Occipital lobe (tissue), 3 donors: ENCODE measurements at places on chromosomes 4 and X.

DNA sequence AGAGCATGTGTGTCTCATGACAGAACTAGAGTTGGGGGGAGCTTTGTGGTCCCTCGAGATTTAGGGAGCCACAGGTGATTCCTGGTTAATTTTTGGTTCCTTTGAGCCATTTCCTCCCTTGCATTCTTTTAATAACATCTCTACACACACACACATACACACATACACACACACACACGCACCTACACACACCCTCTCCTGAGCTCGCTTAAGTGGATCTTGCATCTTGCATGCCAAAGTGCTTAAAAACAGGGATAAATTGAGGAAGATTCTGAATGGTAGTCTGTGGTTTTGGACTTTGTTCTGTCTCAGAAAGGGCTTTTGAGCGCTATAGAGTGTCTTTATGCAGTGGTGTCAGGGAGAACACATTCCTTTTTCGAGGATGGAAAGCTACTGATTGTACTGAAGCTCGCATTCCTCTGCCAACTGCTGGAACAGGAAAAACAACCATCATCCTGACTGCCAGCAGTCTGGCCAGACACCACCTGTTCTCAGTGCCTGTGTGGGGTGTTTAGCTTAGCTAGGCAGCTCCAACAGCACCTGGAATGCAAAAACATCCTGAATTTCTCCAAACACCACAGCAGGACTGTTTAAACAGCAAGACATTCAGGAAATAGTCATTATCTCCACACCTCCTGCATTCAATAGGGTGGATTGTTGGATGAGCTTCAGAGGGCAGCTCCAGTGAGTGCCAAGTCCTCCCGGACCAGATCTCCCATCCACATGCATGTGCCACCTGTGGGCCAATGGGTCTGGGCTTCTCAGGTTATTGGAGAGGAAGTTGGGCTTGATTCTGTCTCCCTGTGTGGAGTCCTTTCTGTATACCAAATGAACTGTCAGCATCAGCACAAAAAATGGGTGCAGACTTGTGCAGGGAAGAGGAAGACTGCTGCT is 21.9 kb upstream of the IGFBP7 start:
- peak; percentile 36 for DNase-seq

- DNase-seq = no peak
Observed at GRCh38 chr4:120839974-120840751, 82.4 kb downstream of the PRDM5 start.

DNA sequence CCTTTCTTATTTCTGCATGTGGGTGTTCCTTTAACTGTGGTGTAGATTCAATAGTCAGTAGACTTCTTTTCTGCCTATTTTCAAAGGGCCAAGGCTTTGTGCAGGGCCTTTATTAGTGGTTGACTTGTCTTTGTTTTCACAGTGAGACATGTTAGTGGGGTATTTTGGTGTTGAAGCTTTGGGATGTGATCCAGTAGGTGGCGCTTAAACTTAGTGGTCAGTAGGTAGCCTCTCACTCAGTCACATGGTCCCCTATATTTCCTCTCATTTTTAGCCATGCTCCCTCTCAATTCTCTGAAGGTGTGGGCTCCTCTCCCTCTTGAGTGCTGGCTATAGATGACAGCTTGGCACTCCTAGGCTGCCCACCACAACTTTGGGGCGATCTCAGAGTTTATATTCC is 23.4 kb upstream of the SLC10A7 start:
- no peak for DNase-seq

- no peak for DNase-seq
Observed at GRCh38 chr4:128858879-128859671, 49.6 kb downstream of the JADE1 start.

GRCh38 chr4:61938250-61938846 is 738.2 kb downstream of the ADGRL3 start:
- no peak for DNase-seq

GRCh38 chr4:37879365-37879764 is 11.5 kb upstream of the TBC1D1 start:
- DNase-seq = no peak

GRCh38 chr4:123234955-123235354 is 161.6 kb upstream of the SPRY1 start:
- no peak for DNase-seq

GRCh38 chrX:28787206-28787605 is 200.0 kb downstream of the IL1RAPL1 start:
- no peak for DNase-seq

- no peak for DNase-seq
Observed at GRCh38 chr4:174764105-174764729, 64.8 kb downstream of the GLRA3 start.

- no peak for DNase-seq
Observed at GRCh38 chrX:15737190-15737958, 696 bp upstream of the CA5B start.

GRCh38 chr4:185165605-185166063 is 22.6 kb downstream of the SLC25A4 start:
- no peak for DNase-seq

DNA sequence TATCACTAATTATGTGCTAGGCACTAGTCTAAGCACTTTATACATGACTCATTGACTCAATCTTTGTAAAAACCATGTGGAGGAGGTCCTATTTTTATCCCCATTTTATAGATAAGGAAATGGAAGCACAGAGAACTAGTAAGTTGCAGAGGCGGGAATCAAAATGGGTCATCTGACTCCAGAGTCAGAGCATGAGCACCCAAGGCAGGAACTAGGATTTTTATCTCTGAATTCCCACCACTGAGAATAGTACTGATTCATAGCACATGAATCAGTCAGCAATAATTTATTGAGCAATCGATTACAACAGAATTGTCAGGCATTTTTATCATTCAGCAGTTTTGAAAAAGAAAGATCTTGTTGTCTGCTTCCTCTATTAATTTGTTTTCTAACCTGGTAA is 19.3 kb downstream of the SCARB2 start:
- no peak for DNase-seq

GRCh38 chr4:14767142-14767541 is 235.1 kb upstream of the CPEB2 start:
- no peak for DNase-seq

DNA sequence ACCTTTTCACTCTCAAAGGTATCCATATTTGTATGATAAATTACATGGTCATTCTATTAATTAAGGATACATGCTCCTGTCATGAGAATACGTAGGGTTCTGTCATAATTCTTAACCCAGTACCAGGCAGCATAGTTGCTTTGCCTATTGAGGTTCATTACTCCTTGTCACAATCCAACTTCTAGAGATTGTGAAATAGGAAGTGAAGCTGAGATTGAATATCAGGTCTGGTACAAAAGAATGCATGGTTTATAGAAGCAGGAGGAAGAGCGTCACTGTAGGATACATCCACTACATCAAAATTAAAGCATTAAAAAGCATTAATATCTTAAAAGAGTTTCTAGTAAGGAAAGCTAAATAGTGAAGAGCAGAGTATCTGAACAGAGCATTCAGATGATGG is 647.0 kb downstream of the IQCM start:
- DNase-seq = no peak

DNA sequence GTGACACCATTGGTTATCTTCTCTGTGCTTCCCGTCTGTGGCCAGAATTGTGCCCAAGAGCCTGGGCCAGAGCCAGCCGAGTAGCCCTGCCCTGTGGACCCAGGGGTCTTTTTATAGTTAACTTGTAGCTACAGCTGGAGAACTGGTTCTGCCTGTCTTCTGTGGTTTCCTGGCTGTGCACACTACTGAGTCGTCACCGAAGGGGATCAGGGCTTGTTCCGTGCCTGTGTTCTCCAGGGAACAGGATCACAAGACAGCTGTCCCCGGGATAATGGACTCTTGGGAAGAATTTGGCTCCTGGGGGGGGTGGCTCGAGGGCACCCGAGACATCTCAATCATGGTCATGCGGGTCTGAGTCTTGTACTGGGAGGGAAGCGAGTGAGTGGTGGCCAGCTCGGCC is 22.1 kb upstream of the OPN1LW start:
- no peak for DNase-seq

GRCh38 chrX:41737065-41737464 is 13.1 kb downstream of the GPR82 start:
- no peak for DNase-seq

GRCh38 chrX:12002876-12003275 is 135.4 kb upstream of the FRMPD4 start:
- DNase-seq = no peak

DNA sequence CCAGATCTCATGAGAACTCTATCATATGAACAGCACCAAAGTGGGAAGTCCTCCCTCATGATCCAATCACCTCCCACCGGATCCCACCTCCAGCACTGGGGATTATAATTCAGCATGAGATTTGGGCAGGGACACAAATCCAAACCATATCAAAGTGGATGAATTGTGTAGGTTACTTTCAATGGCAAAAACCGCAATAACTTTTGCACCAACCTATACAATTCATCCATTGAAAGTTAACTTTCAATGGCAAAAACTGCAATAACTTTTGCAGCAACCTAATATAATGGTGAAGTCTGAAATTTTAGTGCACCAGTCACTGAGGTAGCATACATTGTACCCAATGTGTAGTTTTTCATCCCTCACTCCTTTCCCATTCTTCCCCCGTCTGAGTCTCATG is 16.6 kb downstream of the STK32B start:
- DNase-seq = no peak

GRCh38 chr4:112343330-112344080 is 46.3 kb downstream of the ALPK1 start:
- DNase-seq = no peak

DNA sequence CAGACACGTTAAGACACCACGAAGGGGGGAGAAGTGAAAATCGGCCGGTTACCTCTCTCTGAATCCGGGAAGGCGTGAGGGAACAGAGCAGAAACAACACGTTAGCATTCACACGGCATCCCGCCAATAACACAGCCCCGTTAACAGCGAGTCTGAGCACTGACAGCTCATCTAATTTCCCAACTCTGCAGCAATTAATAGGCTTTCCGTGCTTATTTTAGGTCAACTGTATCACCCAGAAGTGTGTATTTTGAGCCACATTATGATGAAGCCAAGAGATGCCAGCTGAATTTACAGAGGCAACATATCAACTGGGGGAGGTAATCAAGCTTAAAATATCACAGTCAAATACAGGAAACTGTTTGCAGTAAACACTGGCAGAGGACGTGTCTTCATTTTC is 92.6 kb downstream of the NSUN7 start:
- peak; percentile 14 for DNase-seq

- DNase-seq = no peak
Observed at GRCh38 chr4:85495621-85496020, 20.7 kb downstream of the ARHGAP24 start.

- DNase-seq = no peak
Observed at GRCh38 chrX:136268051-136269048, 17.1 kb upstream of the MAP7D3 start.

DNA sequence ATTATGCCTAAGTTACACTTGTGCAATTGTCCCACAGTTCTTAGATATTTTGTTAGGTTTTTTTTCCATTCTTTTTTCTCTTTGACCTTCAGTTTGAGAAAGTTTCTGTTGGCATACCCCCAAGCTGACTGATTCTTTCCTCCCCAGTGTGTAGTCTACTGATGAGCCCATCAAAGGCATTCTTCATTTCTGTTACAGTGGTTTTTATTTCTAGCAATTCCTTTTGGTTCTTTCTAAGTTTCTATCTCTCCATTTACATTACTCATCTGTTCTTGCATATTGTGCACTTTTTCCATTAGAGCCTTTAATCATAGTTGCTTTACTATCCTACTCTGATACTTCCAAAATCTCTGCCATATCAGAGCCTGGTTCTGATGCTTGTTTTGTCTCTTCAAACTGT is 31.9 kb downstream of the CASP6 start:
- no peak for DNase-seq

- no peak for DNase-seq
Observed at GRCh38 chr4:185730849-185731608, 81.0 kb downstream of the SORBS2 start.

DNA sequence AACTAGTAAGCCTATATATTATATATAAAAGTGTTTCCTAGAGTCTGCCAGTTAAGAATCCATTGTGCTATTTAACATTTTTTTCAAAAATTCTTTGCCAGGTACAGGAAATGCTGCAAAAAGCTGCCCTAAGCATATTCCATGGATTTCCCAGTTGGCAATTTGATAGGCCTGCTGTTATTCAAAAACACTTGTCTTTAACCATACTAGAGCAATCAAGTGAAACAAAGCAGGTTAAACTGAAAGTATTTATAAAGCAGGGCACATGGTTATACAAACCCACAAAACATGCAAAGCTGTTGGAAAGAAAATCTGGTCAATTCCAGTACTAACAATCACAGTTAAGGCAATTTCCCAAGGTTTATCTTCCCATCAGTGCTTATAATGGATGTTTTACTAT is 159.9 kb downstream of the UNC5C start:
- DNase-seq = no peak

- DNase-seq = no peak
Observed at GRCh38 chr4:21290562-21290961, 590.3 kb downstream of the PACRGL start.

DNA sequence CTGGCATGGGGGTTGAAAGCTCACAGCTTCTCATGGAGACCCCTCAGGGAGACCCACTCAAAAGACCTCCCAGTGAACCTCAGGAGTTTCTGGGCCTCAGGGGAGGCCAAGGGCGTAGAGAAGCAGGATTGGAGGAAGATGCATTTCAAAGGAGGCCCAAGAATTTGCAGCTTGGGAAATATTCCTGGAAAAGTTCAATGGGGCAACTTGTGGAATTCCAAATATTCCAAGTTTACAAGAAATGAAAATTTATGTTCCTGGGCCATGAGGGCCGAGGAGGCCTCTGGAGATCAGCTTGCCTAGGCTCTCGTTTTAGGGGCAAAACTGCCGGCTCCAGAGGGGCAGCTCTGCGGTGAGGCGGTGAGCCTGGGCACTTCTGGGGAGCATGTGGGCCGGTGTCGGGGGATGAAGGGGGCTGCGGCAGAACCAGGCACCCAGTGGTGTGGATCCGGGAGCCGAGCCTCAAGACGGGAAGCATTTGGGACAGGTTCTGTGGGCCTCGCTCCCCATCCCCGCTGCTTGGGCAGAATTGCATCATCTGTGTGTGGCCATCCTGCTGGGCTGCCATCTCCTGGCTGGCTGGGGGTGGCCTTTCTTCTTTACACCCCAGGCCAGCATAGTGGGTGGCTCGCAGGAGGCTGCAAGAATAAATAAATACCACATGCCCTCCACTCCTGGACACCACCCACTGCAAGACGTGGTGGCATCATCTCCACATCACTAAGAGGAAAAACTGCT is 54.6 kb upstream of the GPR78 start:
- DNase-seq = no peak

- DNase-seq = no peak
Observed at GRCh38 chrX:97494756-97495372, 611.2 kb downstream of the RPA4 start.

GRCh38 chr4:128388352-128388630 is 100.7 kb upstream of the PGRMC2 start:
- no peak for DNase-seq

DNA sequence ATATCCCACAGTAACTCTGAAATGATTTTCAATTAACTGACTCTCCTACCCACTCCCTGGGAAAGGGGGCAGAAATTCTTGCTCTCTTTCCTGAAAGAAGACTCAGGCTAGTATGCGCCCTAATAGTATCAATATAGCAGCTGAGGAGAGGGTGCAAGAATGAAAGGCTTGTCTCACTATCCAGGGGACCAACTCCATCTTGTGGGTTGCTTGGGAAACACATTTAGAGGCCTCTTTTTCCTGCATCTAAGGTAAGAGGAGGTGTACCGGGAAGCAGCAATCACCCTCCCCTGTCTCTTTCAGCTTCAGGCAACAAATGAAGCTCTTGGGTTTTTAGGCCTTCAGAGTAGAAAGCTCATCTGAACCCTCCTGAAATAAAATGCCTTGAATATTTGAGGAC is 11.3 kb downstream of the TMEM255A start:
- DNase-seq = no peak
